HCT116 (cell line): ENCODE measurements at places on chromosomes 12 and 14.

- peak overlapping the region; percentile 12; the same call in 1 of the 2 replicates for H3K4me3 ChIP-seq
- peaks cover 63% of the 10 kb centered on the region for H3K4me1 ChIP-seq
- no peak for DNase-seq
- H3K36me3 ChIP-seq: peaks cover 37% of the 10 kb centered on the region
Observed at GRCh38 chr12:10718279-10718821, 4.8 kb downstream of the YBX3 start.

GRCh38 chr12:87756721-87757120 lies 272.5 kb downstream of the C12orf50 start:
- H3K4me1 ChIP-seq: no peaks in the 10 kb centered on the region
- no peaks in the 10 kb centered on the region for H3K36me3 ChIP-seq
- DNase-seq: no peak
- no peaks in the 10 kb centered on the region for H3K27me3 ChIP-seq
- H3K27ac ChIP-seq: no peak overlapping the region

DNA sequence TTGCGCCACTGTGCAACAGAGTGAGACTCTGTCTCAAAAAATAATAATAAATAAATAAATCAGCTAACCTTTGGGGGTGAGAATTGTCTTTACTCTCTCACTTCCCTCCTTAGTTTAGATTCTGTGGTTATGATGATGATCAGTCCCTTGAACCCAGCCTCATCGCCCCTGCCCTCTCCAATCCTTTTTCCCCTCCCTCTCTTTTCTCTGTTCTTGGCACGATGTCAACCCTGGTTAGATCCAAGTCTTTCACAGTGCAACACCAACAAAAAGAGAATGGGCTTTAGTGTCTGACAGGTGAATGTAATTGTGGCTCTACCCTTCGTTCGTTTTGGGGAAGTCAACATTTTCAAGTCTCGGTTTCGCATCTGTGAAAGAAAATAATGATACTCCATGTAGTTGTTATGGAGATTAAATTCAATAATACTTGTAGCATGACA lies 59.0 kb downstream of the NTN4 start:
- H3K27me3 ChIP-seq: no peaks in the 10 kb centered on the region
- H3K36me3 ChIP-seq: no peaks in the 10 kb centered on the region
- no peak overlapping the region for H3K27ac ChIP-seq
- no peak overlapping the region for H3K4me3 ChIP-seq
- DNase-seq: no peak
- no peaks in the 10 kb centered on the region for H3K4me1 ChIP-seq

GRCh38 chr12:12505544-12506495 lies 56.8 kb downstream of the DUSP16 start:
- DNase-seq: no peak
- H3K27me3 ChIP-seq: no peaks in the 10 kb centered on the region
- H3K4me1 ChIP-seq: 0 out of 2 replicates have a peak, but pooled peaks cover 4% of the 10 kb centered on the region
- no peaks in the 10 kb centered on the region for H3K36me3 ChIP-seq
- H3K27ac ChIP-seq: no peak overlapping the region

DNA sequence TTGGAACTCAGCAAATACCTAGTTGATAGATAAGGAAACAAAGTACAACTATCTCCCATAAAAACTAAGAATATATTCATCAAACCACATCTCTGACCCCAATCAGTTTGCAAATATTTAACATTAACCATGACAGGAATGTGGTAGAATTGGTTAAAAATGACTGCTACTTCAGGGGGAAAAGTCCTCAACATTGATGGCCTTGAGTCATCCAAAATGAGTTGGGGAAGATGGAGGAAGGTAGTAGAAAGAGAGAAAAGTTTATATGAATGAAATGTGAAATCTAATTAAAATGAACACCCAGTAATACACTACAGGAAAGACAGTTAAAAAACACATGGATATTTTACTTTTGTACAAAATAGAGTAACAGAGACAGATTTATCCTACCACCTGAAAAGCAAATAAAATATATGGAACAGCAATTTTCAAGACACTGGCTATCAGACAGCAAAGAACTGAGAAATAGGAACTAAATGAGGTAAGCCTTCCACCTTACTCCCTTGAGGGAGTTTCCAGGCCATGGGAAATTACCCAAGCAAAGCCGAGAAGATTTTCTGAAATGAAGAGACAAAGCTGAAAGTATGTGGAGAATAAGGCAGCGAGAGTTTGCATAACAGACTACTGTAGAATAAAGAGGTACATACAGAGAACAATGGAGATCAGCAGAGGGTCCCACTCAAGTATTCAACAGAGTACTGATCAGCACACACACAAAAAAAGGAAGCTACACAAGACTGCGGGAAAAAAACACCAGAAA lies 49.6 kb downstream of the TC2N start:
- H3K4me1 ChIP-seq: no peaks in the 10 kb centered on the region
- H3K4me3 ChIP-seq: no peak overlapping the region
- no peaks in the 10 kb centered on the region for H3K36me3 ChIP-seq
- no peaks in the 10 kb centered on the region for H3K27me3 ChIP-seq
- no peak overlapping the region for H3K27ac ChIP-seq

DNA sequence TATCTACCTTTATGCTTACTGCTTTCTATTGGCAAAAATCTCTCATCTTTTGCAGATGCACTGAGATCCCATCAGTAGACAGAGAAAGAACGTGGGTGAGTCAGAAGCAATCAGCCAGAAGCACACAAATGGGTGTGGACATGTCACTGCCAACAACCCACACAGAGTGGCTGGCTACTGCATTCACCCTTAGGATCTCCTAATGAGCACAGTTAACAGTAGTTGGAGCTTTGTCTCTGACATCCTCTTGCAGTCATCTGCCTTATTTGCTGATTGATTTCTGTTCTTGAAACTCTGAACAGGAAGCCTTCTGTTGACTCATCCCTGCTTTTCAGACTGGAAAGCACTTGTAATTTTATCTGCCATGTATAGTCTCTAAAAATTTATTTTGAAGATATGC lies 117.2 kb downstream of the RGS6 start:
- peak; percentile 3 for DNase-seq
- no peaks in the 10 kb centered on the region for H3K36me3 ChIP-seq
- H3K4me3 ChIP-seq: no peak overlapping the region
- H3K27me3 ChIP-seq: no peaks in the 10 kb centered on the region
- H3K27ac ChIP-seq: no peak overlapping the region
- H3K4me1 ChIP-seq: no peaks in the 10 kb centered on the region

DNA sequence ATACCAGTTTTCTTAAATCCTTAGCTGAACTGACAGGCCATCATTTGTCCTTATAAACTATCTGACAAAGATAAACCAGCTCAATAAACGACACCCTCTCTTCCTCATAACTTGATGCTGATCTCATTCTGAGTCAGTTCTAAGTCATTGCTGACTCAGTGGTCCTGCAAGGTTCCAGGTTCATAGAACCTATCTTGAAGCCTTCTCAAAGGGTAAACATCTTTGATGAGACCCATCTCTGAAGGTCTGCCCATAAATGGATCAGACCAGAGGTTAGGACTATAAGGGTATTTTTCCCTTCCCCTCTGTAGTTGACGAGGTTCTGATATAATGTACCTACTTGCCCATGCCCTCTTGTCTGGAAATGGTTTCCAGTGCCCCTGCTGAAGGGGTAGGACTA lies 11.9 kb downstream of the NAA25 start:
- peak overlapping the region; percentile 43 for H3K4me3 ChIP-seq
- peaks cover 42% of the 10 kb centered on the region; the same call in 1 of the 2 replicates for H3K36me3 ChIP-seq
- H3K27ac ChIP-seq: peak overlapping the region; percentile 62
- peak; percentile 87 for DNase-seq
- H3K27me3 ChIP-seq: no peaks in the 10 kb centered on the region
- peaks cover 53% of the 10 kb centered on the region for H3K4me1 ChIP-seq

DNA sequence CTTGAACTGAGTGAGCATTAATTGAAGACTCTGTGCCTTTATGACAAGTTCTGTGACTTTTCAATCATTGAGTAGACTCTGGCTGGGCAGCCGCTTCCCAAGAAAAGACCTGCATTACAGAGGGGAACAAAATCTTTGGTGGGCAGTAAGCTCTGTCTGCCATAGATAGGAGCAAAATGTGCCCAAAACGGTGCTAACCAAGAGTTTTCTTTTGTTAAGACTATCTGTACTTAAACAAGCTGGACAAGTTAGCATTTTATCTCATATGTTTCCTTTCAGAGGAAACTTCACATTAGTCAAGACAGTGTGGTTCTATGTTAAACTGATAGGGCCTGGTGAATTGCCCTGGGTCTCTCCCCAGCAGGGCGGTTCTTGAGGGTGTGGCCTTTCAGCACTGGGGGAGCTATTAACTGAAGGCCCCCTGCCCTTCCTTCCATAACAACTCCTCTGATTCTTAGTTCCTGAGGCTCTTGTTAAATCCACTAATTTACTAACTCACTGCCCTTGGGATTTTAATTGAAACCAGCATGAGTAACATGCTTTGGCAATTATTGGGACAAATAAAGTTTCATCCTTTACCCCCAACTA lies 219.6 kb downstream of the KTN1 start:
- H3K4me3 ChIP-seq: no peak overlapping the region
- no peaks in the 10 kb centered on the region for H3K36me3 ChIP-seq
- H3K27ac ChIP-seq: no peak overlapping the region
- DNase-seq: no peak
- peaks cover 53% of the 10 kb centered on the region for H3K4me1 ChIP-seq
- no peaks in the 10 kb centered on the region for H3K27me3 ChIP-seq

GRCh38 chr12:106149096-106149784 lies 10.5 kb upstream of the NUAK1 start:
- no peak overlapping the region for H3K4me3 ChIP-seq
- peaks cover 8% of the 10 kb centered on the region; the same call in 1 of the 2 replicates for H3K4me1 ChIP-seq
- no peaks in the 10 kb centered on the region for H3K36me3 ChIP-seq
- DNase-seq: peak; percentile 33
- H3K27me3 ChIP-seq: no peaks in the 10 kb centered on the region
- H3K27ac ChIP-seq: no peak overlapping the region

GRCh38 chr12:89346741-89347324 lies 5.5 kb downstream of the DUSP6 start:
- DNase-seq: peak; percentile 45
- H3K27me3 ChIP-seq: no peaks in the 10 kb centered on the region
- H3K36me3 ChIP-seq: peaks cover 23% of the 10 kb centered on the region
- peak overlapping the region; percentile 43 for H3K27ac ChIP-seq
- peaks cover 53% of the 10 kb centered on the region for H3K4me1 ChIP-seq

GRCh38 chr12:45762185-45763110 lies 32.9 kb downstream of the ARID2 start:
- H3K27ac ChIP-seq: no peak overlapping the region
- H3K27me3 ChIP-seq: no peaks in the 10 kb centered on the region
- peak; percentile 19 for DNase-seq
- no peaks in the 10 kb centered on the region for H3K4me1 ChIP-seq
- no peak overlapping the region for H3K4me3 ChIP-seq
- no peaks in the 10 kb centered on the region for H3K36me3 ChIP-seq

- no peak overlapping the region for H3K27ac ChIP-seq
- DNase-seq: peak; percentile 29
- no peaks in the 10 kb centered on the region for H3K36me3 ChIP-seq
- peaks cover 18% of the 10 kb centered on the region for H3K4me1 ChIP-seq
Observed at GRCh38 chr12:117662620-117663395, 301.4 kb upstream of the NOS1 start.

- no peaks in the 10 kb centered on the region for H3K27me3 ChIP-seq
- no peak overlapping the region for H3K27ac ChIP-seq
Observed at GRCh38 chr14:64645220-64645892, 58.9 kb upstream of the PLEKHG3 start.

GRCh38 chr12:2537868-2538541 lies 256.8 kb upstream of the FKBP4 start:
- H3K27me3 ChIP-seq: peaks cover 20% of the 10 kb centered on the region
- H3K27ac ChIP-seq: no peak overlapping the region
- H3K36me3 ChIP-seq: no peaks in the 10 kb centered on the region

DNA sequence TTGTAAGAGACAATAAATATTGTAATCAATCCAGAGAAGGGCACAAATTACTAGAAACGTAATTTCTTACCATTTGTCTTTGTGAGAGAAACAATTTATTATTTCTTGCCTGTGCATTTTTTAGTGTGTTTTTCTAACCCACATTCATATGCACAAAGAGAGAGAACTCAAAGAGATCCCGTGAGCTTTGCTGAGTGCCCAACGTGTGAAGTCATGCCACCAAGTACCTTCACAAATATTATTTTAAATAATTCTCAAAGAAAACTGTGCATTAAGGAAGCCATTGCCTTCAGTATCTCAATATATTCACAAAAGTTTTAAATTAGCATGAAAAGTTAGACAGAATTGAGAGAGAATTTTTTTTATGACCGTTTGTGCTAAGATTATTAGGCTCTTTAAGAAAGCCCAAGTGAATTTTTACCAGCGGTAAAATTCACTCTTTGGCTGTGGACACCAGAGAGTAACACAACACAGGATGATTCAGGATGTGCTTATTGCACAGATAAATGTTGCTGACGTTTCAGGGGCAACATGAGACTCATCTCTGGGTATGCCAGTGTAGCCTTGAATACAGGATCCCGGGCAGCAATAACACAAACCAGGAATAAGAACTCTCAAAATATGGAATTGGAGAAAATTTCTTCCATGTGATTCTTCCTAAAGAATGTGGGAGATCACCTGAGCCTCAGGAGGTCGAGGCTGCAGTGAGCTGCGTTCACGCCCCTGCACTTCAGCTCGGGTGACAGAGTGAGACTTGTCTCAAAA lies 2.9 kb downstream of the ARHGDIB start:
- no peaks in the 10 kb centered on the region for H3K4me1 ChIP-seq
- DNase-seq: no peak
- H3K27me3 ChIP-seq: no peaks in the 10 kb centered on the region

- H3K36me3 ChIP-seq: no peaks in the 10 kb centered on the region
- no peaks in the 10 kb centered on the region for H3K27me3 ChIP-seq
- H3K4me1 ChIP-seq: no peaks in the 10 kb centered on the region
- no peak overlapping the region for H3K4me3 ChIP-seq
- DNase-seq: no peak
Observed at GRCh38 chr12:81859521-81859920, 100.4 kb upstream of the PPFIA2 start.

GRCh38 chr12:14558473-14558959 lies 9.2 kb downstream of the PLBD1 start:
- DNase-seq: no peak
- peaks cover 12% of the 10 kb centered on the region for H3K4me1 ChIP-seq
- no peak overlapping the region for H3K27ac ChIP-seq
- H3K27me3 ChIP-seq: no peaks in the 10 kb centered on the region
- no peak overlapping the region for H3K4me3 ChIP-seq
- H3K36me3 ChIP-seq: no peaks in the 10 kb centered on the region

GRCh38 chr12:88383405-88383804 lies 196.9 kb downstream of the KITLG start:
- no peaks in the 10 kb centered on the region for H3K36me3 ChIP-seq
- H3K27me3 ChIP-seq: no peaks in the 10 kb centered on the region
- H3K27ac ChIP-seq: no peak overlapping the region

DNA sequence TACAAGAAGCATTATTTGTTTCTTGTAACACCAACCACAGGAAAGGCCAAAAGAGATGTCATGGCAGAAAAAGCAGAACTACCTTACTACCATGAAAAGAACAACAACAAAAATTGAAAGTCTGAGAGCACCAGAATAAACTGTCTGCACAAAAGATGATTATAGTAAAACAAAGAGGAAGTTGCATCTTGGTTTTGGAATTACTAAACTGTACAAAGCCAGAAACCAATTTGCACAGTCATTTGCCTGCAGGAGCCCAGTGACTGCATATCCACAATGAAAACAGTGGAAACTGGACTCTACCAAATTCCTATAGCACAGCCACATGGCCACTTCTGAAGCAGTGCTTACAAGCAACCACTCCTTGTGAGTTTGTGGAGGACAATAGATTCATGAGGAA lies 276.2 kb downstream of the SSPN start:
- no peak overlapping the region for H3K27ac ChIP-seq
- no peak for DNase-seq
- H3K4me1 ChIP-seq: no peaks in the 10 kb centered on the region
- no peak overlapping the region for H3K4me3 ChIP-seq

- H3K27me3 ChIP-seq: no peaks in the 10 kb centered on the region
- peaks cover 18% of the 10 kb centered on the region for H3K36me3 ChIP-seq
- DNase-seq: no peak
- H3K27ac ChIP-seq: no peak overlapping the region
- H3K4me1 ChIP-seq: no peaks in the 10 kb centered on the region
- H3K4me3 ChIP-seq: no peak overlapping the region
Observed at GRCh38 chr12:124786061-124786964, 77.4 kb downstream of the SCARB1 start.
